ENCODE measurements at places on chromosomes 3 and 15. TPM values are rescaled to one million over a fixed set of nuclear protein-coding genes. Genes with fewer than 3 reads are reported as not detected.

IL12A gene
- 0.75 TPM for total RNA-seq

PLSCR5 gene
- not detected for total RNA-seq

GRCh38 chr3:3015185-3016089, 94.7 kb downstream of the IL5RA start:
- DNase-seq = no peak

DNA sequence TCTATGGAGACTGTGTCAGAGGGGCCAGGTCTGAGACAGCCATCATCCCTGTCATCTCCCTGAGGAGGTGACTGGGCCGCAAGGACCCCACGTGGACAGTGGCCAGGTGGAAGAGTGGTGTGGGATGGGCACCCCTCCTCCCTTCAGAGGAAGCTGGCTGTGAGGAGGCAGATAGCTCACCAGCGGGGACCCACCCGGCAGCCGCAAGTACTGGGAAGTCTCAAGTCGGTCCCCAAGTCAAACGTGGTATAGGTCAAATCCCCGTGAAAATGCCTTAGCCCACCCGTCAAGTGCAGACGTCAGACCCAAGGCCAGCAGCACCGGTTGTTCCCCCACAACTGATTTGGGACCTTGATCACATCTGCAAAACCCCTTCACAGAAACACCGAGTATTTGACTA, 12.3 kb upstream of the KLF13 start:
- DNase-seq = no peak

GRCh38 chr3:31196881-31197364, 302.5 kb upstream of the GADL1 start:
- no peak for DNase-seq

- no peak for DNase-seq
Measured at GRCh38 chr3:59772416-59773408, 722.9 kb upstream of the CFAP20DC start.

GRCh38 chr3:56288258-56288657, 180.0 kb downstream of the ERC2 start:
- no peak for DNase-seq

DNA sequence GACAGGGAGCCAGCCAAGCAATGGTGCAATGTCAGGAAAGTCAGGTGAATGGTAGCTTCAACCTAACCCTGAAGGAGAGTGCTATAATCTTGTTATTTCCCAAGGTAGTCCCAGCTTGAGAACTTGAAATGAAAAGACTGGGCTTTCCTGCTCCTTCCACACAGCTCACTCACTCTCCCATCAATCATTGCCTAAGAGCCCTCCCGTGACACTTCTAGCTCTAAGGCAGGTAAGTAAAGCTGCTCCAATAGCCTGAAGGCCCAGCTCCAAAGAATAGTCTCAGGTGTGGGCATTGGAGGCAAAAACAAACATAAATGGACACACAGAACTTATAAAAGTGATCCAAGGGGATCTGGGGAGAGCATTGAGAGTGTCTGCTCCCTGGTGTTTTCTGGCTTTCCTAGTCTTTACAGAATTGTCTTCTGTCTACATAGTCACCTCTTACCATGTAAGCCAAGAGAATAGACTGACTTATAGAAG, 63.1 kb upstream of the TBC1D5 start:
- DNase-seq = no peak

- no peak for DNase-seq
Measured at GRCh38 chr3:8657804-8658305, 13.3 kb upstream of the SSUH2 start.

DNA sequence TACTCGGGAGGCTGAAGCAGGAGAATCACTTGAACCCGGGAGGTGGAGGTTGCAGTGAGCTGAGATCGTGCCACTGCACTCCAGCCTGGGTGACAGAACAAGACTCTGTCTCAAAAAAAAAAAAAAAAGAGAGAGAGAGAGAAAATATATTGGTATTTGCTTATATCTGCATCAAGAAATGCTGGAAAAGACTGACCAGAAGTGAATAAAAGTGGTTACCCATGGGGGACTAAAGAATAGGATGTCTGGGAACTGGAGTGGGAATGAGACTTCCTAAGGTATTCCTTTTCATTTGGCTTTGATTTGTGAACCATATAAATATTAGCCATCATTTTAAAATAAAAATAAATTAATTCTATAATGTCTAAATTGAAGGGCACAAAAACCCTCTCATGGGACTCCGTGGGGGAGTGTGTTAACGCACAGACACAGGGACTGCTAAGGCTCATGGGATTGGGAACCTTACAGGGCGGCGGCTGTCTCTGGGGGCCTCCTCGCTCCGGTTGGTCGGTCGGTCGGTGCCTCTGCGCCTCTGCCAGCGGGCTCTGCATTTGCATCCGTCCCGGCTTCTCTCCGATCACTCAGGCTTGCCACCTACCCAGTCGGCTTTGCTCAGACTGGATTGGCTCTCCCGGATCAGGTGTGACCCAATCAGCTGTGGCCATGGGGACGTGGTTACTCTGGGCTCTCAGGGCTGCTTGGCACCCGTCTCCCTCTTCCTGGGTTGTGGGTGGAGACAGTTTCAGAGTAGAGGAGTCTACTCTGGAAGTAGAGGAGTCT, 12.7 kb upstream of the TSPAN3 start:
- DNase-seq = peak; percentile 45

GRCh38 chr15:57504599-57504940, 87.1 kb upstream of the MYZAP start:
- no peak for DNase-seq

GRCh38 chr15:87374339-87374738, 882.2 kb downstream of the NTRK3 start:
- no peak for DNase-seq

GRCh38 chr15:65401611-65402240, 21.0 kb downstream of the IGDCC4 start:
- no peak for DNase-seq

GRCh38 chr3:127497676-127498075, 92.9 kb downstream of the TPRA1 start:
- no peak for DNase-seq

- DNase-seq = no peak
Measured at GRCh38 chr15:96035091-96035490, 295.4 kb upstream of the NR2F2 start.

Measured in kidney epithelial cell (primary cell).